ENCODE measurements at places on chromosomes 4 and X. TPM values are rescaled to one million over a fixed set of nuclear protein-coding genes. Genes with fewer than 3 reads are reported as not detected.

The ADGRG4 gene
- not detected for polyA plus RNA-seq

GRCh38 chr4:62003695-62004094 is 803.6 kb downstream of the ADGRL3 start:
- DNase-seq, result no peak

GRCh38 chr4:124708517-124709300 is 3.8 kb downstream of the ANKRD50 start:
- DNase-seq, result no peak

DNA sequence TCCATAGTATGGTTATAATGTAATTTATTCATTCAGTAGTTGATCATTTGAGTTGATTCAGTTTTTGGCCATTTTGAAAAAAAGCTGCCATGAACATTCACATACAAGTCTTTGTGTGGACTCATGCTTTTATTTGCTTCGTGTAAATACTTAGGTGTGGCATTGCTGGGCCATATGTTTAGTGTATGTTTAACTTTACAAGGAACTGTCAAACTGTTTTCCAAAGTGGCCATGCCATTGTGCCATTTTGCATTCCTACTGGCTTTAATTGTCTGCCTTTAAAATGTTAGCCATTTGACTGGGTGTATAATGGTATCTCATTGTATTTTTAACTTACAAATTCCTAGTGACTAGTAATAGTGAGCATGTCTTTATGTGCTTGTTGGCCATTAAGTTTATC is 8.8 kb downstream of the MTM1 start:
- DNase-seq, result no peak

- DNase-seq, result no peak
Observed at GRCh38 chr4:77711469-77711868, 105.8 kb downstream of the CXCL13 start.

Measured in CD4-positive, alpha-beta memory T cell (primary cell).